ENCODE measurements at places on chromosomes 3 and 15.
A peak's percentile ranks its signal among the peaks of the same experiment; 100 is the strongest.

DNA sequence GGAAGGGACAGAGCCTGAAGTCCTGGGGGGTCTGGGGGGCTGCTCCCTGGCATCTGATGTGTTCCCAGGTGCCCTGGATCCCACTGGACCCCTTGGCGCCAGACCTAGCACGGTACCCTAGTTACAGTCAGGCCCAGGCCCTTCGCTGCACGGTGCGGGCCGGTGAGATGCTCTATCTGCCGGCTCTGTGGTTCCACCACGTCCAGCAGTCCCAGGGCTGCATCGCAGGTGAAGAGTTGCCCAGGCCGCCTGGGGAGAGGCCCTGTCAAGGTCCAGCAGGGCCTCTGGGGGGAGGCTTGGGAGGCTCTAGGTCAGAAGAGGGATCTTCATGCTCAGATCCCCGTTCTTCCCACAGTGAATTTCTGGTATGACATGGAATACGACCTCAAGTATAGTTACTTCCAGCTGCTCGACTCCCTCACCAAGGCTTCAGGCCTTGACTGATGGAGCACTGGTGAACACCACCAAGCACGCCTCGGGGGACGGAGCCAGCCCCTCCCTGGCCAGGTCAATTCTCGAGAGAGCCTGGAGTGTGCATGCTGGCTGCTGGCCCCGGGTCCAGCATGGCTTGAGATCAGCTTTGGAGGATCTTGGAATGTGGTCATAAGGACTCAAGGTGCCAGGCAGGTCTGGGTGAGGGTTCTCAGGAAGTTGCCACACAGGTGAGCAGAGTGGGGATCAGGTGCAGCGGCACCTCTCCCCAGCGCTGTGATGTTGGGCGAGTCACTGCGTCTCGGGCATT is 1.8 kb upstream of the PLA2G4B start:
- no peak for DNase-seq

GRCh38 chr3:19938295-19938627 is 4.2 kb upstream of the EFHB start:
- no peak for DNase-seq

DNA sequence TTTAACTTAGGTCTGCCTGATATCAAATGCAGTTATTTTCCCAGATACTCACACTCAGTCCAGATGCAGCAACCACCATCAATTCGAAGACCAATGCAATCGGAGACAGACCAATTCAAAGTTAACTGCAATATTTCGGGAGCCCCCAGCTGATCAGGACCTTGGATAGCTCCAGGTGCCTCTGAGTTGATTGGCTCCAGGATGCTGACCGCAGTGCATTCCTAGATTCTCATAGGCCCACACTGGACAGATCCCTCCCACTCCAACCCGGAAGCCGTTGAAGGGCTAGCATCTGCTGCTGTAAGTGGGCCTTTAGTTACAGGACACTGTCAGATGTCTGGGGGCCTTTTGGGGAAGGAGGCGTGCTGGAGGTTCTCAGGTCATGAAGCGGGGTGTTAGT is 89.5 kb upstream of the ATP2B2 start:
- peak; percentile 54 for DNase-seq

DNA sequence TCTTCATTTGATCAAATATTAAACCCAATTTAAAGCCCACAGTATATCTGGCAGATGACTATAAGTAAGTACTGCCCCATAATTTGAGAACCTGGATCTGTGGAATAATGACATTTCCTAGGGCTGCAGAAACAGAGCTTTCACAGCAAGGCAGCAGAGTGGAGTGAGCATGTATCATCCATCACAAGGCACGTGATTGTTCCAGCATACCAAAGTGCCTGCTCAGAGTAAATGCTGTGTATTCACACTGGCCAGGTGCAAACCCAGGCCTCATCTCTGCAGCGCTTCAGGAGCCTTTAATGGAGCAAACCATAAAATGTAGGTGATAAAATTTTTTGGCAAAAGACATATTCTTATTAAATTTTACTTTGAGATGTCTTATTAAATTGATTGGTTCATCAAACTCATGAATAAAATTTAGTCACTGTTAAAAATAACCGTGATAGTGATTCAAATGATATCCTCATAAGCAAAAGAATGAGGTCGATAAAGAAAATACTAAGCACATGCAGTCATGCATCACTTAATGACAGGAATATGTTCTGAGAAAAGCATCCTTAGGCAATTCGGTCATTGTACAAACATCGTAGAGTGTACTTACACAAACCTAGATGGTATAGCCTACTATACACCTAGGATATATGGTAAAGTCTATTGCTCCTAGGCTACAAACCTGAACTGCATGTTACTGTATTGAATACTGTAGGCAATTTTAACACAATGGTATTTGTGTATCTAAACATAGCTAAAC is 99.3 kb upstream of the SLC24A5 start:
- no peak for DNase-seq

DNA sequence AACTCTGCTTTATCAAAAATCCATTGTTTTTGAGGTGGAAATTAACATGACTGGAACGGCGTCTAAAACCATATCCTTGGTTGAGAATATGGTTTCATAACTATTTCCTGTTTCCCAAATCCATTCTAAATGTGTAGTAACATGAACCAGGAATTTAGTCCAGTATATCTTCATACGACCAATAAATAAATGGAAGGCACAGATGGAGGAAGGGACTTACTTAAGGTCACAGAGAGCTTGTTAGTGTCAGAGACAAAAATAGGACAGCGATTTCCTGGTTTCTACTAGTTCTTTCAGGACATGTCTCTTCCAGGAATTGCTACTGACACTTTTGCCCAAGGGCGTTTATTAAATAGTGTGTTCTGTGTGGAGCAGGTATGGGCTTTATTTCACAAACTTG is 41.2 kb downstream of the HES1 start:
- no peak for DNase-seq

DNA sequence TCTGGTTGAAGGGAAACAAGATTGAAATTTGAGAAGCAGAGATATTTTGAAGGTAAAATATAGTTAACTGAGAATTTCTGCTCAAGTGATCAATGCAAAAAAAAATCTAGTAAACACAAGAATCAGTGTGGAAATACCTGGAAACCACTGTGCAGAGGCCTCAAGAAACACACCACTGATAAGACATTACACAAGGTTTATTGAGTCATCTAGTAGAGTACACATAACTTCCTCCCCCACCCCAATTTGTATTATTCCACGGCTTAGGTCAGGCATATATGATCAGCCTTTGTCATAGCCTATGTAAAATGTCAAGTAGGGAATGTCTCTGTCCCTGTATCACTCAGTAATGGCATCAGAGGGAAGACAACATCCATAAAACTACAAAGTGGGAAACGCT is 447.8 kb upstream of the BCHE start:
- DNase-seq = no peak
